Uterus (tissue), 4 donors: ENCODE measurements at places on chromosomes 12 and 14.

- no peak for DNase-seq
- H3K4me1 ChIP-seq = no peaks in the 10 kb centered on the region
- H3K27me3 ChIP-seq = no peaks in the 10 kb centered on the region
These were observed 8.3 kb upstream of the CAPRIN2 start for GRCh38 chr12:30763053-30763452.

GRCh38 chr12:42587601-42588523 is 1.7 kb downstream of the PRICKLE1 start:
- no peaks in the 10 kb centered on the region for H3K27me3 ChIP-seq
- H3K36me3 ChIP-seq = no peaks in the 10 kb centered on the region
- no peak for DNase-seq
- no peaks in the 10 kb centered on the region for H3K4me1 ChIP-seq

- no peak overlapping the region for H3K4me3 ChIP-seq
- no peaks in the 10 kb centered on the region for H3K36me3 ChIP-seq
- H3K27ac ChIP-seq = no peak overlapping the region
- H3K4me1 ChIP-seq = no peaks in the 10 kb centered on the region
- DNase-seq = no peak
These were observed 24.9 kb upstream of the CHGA start for GRCh38 chr14:92897922-92898565.

DNA sequence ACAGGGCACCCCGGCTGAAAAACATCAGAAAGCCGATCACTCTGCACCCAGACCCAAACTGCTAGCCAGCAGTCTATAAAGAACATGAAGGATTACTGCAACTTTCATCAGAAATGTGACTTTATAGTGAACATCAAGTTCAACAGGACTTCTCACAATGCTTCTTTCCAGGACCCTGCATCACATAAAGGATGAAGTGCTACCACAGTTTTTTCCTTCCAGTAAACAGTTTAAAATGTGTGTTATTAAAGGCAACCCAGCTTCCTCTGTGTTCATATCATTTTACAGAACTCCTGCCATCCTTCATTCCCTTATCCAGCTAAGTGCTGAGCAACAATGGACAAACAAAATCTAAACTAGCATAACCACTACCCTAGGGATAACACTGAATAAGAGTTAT is 280.3 kb upstream of the DIO2 start:
- no peak for DNase-seq
- H3K36me3 ChIP-seq = no peaks in the 10 kb centered on the region
- H3K4me3 ChIP-seq = no peak overlapping the region
- no peaks in the 10 kb centered on the region for H3K4me1 ChIP-seq
- H3K27ac ChIP-seq = no peak overlapping the region

DNA sequence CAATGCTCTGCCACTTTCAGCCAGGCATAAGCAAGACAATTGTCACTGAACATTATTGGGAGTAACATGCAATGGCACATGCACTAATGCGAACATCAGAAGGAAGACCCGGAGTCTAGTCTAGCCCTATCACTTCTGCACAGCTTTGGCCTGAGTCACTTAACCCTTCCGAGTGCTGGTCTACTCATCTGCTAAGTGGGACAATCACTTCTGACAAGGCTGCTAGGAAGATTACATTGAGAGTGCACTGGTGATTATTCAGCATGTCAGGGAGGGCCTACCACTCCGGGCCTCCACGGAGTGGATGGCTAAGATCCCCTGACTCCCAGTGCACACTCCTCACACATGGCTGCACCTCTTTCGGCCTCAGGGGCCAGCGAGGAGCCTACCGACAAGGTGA is 240.9 kb downstream of the DPF3 start:
- no peaks in the 10 kb centered on the region for H3K36me3 ChIP-seq
- DNase-seq = no peak
- no peak overlapping the region for H3K4me3 ChIP-seq
- H3K4me1 ChIP-seq = no peaks in the 10 kb centered on the region
- H3K27me3 ChIP-seq = no peaks in the 10 kb centered on the region

- no peak for DNase-seq
- no peak overlapping the region for H3K4me3 ChIP-seq
- no peaks in the 10 kb centered on the region for H3K36me3 ChIP-seq
- no peaks in the 10 kb centered on the region for H3K27me3 ChIP-seq
- H3K27ac ChIP-seq = no peak overlapping the region
These were observed 152.0 kb upstream of the DYRK2 start for GRCh38 chr12:67496581-67496980.

- no peaks in the 10 kb centered on the region for H3K36me3 ChIP-seq
- DNase-seq = no peak
- H3K27me3 ChIP-seq = no peaks in the 10 kb centered on the region
- no peak overlapping the region for H3K4me3 ChIP-seq
These were observed 127.4 kb downstream of the KCNK10 start for GRCh38 chr14:88195676-88196075.

DNA sequence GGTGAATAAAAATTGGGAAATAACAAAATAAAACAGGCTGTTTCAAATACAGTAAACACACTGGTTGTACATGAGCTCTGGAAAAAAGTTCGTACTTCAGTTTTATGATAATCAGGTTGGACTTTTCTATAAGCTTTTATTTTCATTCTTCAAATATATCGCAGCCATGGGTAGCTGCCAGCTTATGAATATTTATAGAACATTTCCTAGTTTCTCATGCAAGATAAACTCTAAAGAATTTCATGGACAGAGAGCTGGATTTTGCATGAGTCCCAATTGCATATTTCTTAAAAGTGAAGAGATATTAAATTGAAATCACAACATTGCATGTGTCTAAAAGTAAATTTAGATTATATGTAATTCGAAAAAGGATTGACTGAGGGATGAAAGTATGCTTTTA is 827.6 kb downstream of the SLC6A15 start:
- H3K36me3 ChIP-seq = no peaks in the 10 kb centered on the region
- H3K27ac ChIP-seq = no peak overlapping the region
- H3K4me1 ChIP-seq = no peaks in the 10 kb centered on the region
- no peaks in the 10 kb centered on the region for H3K27me3 ChIP-seq
- no peak overlapping the region for H3K4me3 ChIP-seq
- no peak for DNase-seq

DNA sequence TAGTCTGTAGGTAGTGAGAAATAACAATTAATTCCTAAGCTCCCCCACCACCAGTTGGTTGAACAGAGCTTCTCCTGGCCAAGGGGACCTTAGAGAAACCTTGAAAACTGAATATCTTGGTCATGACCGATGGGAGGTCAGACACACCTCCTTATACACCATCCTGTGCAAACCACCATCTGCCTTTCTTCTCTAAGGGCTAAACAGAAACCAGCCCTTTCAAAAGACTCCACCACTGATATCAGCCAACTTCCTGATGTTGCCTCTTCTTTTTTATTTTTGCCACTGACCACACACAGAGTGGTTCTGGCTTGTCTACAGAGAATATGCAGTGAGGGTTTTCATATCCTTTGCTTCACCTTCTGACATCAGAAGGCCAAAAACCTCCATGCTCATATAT is 977.7 kb upstream of the SEL1L start:
- H3K27me3 ChIP-seq = no peaks in the 10 kb centered on the region
- H3K36me3 ChIP-seq = no peaks in the 10 kb centered on the region
- H3K4me1 ChIP-seq = no peaks in the 10 kb centered on the region
- no peak overlapping the region for H3K27ac ChIP-seq
- no peak for DNase-seq
- H3K4me3 ChIP-seq = no peak overlapping the region

- peak overlapping the region; percentile 18 for H3K4me3 ChIP-seq
- no peaks in the 10 kb centered on the region for H3K36me3 ChIP-seq
- DNase-seq = no peak
- no peak overlapping the region for H3K27ac ChIP-seq
These were observed 3.3 kb upstream of the P3H3 start for GRCh38 chr12:6824901-6825381.

DNA sequence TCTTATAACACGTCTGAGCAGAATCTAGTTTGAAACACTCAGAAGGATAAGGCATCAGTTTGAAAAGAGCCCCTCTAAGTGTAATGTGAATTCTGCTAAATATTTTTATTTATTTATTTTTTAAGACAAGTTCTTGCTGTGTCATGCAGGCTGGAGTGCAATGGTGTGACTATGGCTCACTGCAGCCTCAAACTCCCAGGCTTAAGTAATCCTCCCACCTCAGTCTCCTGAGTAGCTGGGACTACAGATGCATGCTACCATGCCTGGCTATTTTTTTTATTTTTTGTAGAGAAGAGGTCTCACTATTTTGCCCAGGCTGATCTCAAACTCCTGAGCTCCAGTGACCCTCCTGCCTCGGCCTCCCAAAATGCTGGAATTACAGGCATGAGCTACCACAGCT is 225.9 kb upstream of the SEL1L start:
- DNase-seq = no peak
- no peaks in the 10 kb centered on the region for H3K27me3 ChIP-seq
- no peak overlapping the region for H3K27ac ChIP-seq
- H3K36me3 ChIP-seq = no peaks in the 10 kb centered on the region
- no peaks in the 10 kb centered on the region for H3K4me1 ChIP-seq

DNA sequence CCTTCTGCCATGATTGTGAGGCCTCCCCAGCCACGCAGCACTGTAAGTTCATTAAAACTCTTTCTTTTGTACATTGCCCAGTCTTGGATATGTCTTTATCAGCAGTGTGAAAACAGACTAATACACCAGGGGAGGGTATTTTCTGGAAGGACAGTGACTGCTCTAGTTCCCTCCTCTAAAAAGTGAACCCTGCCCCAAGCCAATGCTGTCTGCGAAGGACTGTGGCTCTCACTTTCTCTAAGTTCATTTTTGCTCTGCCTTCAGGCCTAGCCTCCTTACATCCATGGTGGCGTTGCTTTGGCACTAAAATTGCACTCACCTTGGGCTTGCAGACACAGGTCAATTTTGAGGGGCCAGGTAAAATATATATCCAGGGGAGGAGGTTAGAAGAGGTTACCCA is 323.0 kb downstream of the VRK1 start:
- no peak overlapping the region for H3K27ac ChIP-seq
- no peaks in the 10 kb centered on the region for H3K4me1 ChIP-seq
- no peaks in the 10 kb centered on the region for H3K36me3 ChIP-seq
- H3K27me3 ChIP-seq = no peaks in the 10 kb centered on the region

GRCh38 chr12:19450362-19450761 is 11.1 kb downstream of the AEBP2 start:
- no peaks in the 10 kb centered on the region for H3K36me3 ChIP-seq
- no peaks in the 10 kb centered on the region for H3K27me3 ChIP-seq
- no peak for DNase-seq
- no peak overlapping the region for H3K27ac ChIP-seq
- no peaks in the 10 kb centered on the region for H3K4me1 ChIP-seq

DNA sequence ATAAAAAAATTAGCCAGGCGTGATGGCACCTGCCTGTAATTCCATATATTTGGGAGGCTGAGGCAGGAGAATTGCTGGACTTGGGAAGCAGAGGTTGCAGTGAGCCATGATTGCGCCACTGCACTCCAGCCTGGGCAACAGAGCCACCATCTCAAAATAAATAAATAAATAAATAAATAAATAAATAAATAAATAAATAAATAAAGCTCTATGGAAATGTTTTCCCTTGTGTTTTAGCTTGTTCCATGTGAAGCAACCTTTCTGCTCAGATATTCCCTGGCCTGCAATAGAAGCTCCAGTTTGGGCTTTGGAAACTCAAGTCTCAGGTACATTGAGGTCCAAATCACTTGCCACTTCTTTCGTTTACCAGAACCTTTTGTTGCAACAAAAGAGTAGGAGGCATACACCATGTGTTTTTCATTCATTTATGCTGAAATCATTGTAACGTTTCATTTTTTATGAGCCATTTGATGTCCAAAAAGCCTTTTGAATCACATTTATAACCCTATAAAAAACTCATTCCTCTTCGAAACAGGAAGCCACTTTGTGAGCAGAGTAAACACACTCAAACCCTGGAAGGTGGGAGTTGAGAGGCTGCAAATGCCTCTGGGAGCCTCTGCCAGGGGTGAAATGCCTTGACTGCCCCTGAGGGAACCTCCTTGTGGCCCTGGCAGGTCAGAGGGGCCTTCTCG is 376.6 kb upstream of the TBX3 start:
- DNase-seq = no peak
- no peak overlapping the region for H3K4me3 ChIP-seq
- H3K27me3 ChIP-seq = no peaks in the 10 kb centered on the region
- no peaks in the 10 kb centered on the region for H3K36me3 ChIP-seq
- H3K4me1 ChIP-seq = no peaks in the 10 kb centered on the region

GRCh38 chr12:7994731-7995205 is 37.7 kb upstream of the FOXJ2 start:
- no peaks in the 10 kb centered on the region for H3K36me3 ChIP-seq
- H3K4me1 ChIP-seq = no peaks in the 10 kb centered on the region
- no peak overlapping the region for H3K4me3 ChIP-seq
- peak overlapping the region; percentile 55 for H3K27ac ChIP-seq
- no peak for DNase-seq

- no peak for DNase-seq
- no peak overlapping the region for H3K4me3 ChIP-seq
- H3K4me1 ChIP-seq = no peaks in the 10 kb centered on the region
These were observed 80.8 kb downstream of the LLPH start for GRCh38 chr12:66049538-66050282.

DNA sequence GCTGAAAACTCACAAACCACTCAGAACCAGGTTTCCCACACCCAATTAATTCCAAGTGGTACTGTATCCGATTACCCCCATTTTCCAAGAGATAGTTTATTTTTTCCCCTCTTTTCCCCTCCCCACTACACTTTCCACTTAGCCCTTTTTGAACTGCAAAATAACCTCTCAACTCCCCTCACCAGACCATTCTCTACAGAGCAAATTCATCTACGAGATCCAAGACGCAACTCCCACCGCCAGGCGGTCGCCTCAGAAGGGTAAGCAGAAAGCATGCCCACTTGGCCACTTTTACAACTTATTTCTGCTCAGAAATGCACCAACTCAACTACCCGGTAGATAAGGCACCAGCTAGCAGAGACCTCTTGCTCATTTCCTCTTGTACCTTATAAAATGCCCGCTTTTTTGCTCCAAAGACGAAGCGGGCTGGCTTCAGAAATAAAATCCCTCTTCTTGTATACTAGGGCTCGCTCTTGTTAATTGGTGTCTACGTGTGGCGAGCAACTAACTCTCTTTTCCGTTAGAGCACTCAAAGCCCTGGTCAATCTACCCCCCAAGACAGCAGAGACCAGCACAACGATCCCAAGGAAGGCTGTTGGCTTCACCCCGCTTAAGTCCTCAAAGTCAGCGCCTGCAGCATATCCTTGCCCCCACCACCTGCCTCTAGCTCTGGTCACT is 910 bp upstream of the SRP54 start:
- peaks cover 25% of the 10 kb centered on the region for H3K4me1 ChIP-seq
- H3K27me3 ChIP-seq = no peaks in the 10 kb centered on the region
- DNase-seq = peak; percentile 15
- peak overlapping the region; percentile 97 for H3K27ac ChIP-seq
- peak overlapping the region; percentile 95 for H3K4me3 ChIP-seq

DNA sequence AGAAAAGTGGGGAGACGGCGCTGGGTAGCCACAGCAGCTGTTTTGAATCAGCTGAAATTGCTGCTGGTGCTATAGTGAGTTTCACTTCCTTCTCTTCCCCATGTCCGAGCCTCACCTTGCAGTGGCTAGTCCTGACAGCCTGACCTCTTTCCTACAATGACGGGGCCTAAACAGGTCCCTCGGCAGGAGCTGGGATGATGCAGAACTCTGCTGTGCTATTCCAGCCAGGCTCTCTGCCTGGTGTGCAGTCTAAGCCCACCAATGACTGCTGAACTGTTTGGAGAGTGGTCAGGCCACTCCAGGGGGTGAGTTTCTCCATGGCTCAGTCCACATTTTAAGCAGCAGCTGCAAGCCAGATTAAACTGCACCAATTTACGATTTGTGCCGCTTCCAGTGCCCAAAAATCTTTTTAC is 207.3 kb downstream of the TTC7B start:
- DNase-seq = no peak
- no peak overlapping the region for H3K4me3 ChIP-seq
- no peaks in the 10 kb centered on the region for H3K36me3 ChIP-seq
- H3K27ac ChIP-seq = no peak overlapping the region
